ENCODE measurements at places on chromosomes 2 and 18.

- no peak for DNase-seq
Measured at GRCh38 chr2:104344306-104344705, 509.6 kb upstream of the POU3F3 start.

- DNase-seq: no peak
Measured at GRCh38 chr2:162462911-162463310, 119.0 kb downstream of the GCA start.

DNA sequence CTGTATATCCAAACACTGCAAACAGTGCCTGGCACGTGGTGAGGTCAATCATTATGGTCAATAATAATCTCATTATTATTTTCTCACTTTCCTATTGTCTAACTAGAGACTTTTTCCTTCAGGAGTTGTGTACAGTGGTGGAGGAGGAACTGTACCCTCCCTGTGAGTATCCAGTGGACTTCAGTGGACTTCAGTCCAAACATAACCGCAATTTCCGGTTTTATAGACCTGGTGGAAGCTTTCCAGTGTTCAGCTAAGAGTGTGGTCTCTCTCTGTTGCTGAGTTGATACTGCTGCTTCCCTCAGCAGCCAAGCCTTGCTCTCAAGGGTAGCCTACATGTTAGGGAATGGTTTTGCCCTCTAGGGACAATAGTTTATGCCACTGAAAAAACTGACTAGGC, 447.1 kb downstream of the TMEM182 start:
- no peak for DNase-seq

- DNase-seq: no peak
Measured at GRCh38 chr2:112726487-112727190, 5.8 kb downstream of the NT5DC4 start.

- DNase-seq: peak; percentile 69
Measured at GRCh38 chr18:25289001-25289631, 62.9 kb downstream of the ZNF521 start.
